Pancreas (tissue), 10 donors: ENCODE measurements at places on chromosomes 11 and 22.

DNA sequence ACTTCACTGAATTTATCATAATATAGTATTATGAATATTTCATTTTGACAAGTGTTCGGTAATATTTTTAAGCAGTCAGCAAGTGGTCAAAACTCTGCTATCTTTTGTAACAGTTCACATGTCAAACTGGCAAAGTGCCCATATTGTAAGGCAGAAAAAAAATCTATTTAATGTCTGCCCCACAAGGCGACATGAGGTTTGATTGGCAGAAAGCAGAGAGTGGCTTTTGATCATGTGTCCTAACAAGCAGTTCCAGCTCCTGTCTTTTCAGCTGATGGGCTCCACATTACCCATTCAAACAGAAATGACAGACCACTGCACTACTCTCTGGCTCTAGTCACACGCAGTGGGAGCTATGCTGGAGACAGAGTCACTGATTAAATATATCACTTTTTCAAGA lies 59.0 kb downstream of the SOX6 start:
- no peak for DNase-seq

- no peak for DNase-seq
Observed at GRCh38 chr11:112789481-112789880, 171.7 kb upstream of the NCAM1 start.

DNA sequence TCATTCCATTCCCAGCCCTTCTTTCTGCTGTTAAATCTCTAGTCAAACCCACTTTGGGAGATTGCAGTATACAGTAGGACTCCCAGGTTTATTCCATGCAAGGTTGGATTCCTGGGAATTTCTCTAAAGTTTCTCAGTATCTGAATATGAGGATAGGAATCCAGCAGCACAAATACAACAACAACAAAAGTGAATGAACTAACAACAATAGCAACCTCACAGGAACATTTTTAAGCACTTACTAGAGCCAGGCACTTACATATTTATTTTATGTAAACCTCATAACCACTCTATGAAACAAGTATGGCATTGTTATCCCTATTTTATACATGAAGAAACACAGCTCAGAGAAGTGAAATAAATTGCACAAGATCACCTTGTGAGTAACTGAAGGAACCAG lies 1.9 kb downstream of the MMP7 start:
- no peak for DNase-seq

GRCh38 chr11:70931430-70931829 lies 320.9 kb downstream of the SHANK2 start:
- DNase-seq = no peak

DNA sequence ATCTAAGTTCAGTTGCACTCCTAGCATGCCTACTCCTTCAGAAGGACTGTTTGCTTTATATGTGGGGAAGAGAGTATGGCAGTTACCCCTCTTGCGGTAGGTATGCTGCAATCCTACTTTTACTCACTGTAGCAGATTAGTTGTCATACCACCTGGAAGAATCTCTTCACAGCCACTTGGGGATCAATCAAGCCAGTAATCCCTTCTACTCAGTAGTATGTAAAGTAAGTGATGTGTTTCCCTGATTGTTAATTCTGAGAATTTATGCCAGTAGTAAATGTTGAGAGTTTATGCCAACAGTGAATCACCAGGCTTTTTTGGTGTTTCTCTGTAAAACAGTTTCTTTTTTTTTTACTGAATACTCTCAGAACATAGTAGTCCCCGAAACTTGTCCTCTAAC lies 34.4 kb downstream of the PRMT3 start:
- DNase-seq = no peak

DNA sequence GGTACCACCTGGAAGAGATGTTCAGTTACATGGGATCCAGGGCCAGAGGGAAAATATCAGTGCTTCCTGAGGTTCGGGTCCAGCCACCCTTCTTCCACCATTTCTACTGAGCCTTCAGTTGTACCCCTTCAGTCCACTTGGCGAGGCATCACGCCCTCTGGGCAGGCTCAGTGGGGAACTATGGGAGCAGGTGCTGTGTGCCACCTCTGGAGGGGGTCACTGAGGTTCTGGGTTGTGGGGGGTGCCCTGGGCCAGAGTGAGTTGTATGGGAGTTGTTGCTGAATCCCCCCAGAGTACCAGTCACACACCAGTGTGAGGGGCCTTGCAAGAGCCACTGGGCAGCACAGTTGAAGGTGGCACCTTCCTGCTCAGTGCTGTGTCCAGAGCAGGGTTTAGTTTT lies 2.7 kb upstream of the SREBF2 start:
- DNase-seq = no peak

DNA sequence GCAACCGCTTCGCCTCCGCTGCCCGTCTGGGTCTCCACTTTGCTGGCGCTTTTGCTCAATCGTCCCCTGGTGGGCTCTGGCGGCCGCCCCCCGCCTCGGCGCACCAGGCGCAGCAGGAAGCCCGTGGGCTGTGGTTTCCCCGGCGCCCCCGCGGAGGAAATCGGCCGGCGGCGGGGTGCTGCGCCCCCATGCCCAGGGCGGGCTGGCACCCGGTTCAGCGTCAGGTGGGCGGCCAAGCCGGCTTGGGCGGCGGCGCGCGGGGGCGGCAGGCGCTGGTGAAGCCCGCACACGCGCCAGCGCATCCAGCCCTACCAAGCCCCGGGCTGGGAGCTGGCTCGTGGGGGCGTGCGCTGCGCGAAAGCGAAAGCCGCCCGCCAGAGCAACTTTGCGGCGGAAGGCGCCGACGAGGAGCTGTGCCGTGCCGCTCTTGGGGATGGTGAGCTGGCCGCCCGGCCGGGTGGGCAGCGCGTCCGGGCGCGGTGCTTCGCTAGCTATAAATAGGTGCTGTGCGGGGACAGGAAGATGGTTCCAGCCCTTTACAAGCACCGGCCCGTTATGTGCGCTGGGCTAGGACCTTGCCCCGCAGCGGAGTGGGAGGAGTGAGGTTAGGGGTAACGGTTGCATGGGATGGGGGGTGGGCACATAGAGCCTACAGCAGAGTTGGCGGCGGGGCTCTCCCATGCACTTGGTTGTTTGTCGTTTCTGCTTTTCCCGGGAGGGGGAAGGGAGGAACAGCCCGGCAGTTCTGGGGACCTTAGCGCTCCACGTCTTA lies 25.0 kb upstream of the SUSD2 start:
- no peak for DNase-seq

DNA sequence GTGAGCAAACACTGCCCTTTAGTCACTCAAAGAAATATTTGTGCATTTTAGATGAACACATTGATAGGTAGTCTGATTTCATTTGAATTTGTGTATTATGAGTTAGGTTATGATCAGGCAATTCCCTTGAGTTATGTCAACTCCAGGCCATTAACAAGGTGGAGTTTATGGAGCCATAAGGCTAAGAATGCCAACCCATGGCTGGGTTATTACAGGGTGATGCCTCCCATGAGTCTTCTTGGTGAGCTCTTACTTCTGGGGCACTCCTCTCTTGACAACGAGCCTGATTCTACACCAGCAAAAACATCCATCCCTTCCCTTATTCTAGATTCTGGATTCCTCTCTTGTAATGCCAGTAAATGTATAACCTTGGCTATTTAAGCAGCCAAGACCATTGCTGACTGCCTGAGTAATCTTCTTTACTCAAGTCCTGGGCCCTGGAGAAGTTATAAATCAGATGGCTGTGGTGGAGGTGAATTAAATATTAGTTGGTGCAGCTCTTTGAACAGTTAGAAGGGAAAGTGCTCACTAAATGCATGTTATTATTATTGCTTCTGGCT lies 645.7 kb upstream of the TENM4 start:
- no peak for DNase-seq

DNA sequence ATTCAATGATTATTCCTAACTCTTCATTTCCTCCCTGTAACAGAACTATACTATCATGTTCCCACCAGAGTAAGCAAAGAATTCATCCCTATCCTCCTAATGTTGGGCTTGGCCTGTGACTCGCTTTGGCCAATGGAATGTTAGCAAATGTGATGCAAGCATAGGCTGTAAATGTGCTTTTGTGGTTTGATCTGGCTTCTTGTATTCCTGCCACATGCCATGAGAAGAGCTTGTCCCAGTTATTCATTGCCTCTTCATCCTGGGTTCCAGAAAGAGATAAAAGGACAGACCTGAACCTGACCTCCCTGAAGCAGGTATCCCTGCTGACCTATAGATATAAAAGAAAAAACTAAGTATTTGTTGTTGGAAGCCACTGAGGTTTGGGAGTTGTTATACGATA lies 51.0 kb downstream of the SYTL2 start:
- DNase-seq = no peak

DNA sequence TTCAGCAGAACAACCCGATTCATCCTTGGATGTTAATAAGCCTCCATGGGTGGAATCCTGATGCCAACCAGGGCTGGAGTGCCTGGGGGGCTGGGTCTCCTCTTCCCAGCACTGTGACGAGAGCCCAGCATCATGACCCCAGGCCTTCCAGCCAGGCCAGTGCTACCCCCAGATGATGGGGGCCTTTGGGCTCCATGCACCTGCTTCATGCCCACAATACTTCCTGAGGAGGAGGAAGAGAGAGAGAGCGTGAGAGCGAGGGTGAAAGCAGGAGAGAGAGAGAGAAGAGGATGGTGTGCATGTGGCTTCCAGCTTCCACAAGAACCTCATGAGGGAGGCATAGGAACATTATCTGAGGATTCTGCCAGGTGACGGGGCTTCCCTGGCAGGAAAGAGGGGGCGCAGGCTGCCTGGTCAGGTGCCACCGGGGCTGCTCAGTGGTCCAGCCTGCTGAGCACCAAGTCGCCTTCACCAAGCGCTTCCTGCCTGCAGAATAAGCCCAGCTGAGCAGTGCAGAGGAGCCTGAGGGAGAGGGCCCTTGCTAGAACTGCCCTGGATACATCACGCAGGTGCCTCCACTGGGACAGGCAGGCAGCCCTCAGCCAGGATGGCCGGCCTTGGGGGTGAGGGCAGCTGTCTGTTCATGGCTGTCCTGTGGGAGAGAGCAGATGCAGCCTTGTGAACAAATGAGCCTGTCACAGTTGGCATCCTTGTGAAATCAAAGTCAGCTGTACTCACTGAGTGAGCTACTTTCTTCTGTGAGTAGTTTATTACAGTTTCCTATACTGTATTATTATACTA lies 243.3 kb upstream of the B3GAT1 start:
- DNase-seq = no peak

DNA sequence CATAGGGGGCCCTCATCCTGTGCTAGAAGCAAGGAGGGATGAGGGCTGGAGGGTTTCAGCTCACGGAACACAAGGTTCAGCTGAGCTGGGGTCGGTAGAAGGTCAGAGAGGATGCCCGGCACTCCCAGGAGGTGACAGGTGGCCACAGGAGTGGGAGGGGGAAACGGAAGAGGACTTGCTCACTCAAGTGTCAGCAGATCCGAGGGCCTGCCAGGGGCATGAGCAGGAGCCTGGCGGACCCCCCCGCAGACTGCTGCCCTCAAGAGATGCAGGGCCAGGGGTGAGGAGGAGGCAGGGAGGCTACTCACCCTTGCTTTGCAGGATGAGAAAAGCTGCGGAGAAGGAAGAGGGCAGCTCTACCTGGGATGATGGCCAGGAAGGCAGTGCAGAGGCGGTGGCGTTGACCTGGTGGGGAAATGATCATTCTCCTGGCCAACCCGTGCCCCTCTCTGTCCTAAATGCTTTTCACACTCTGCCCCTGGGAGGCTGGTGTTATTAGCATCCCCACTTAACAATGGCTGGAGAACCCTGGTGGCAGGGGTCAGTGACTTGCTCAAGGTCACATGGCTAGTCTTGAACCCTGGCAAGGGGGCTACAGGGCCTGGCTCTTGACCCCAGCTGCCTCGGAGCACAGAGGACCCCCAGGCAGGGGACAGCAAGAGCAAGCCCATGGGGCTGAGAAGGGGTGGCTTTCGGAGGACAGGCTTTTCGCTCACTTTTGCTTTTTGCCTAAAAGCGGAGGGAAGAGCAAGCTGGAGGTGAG lies 30.1 kb upstream of the CSNK1E start:
- DNase-seq = no peak

DNA sequence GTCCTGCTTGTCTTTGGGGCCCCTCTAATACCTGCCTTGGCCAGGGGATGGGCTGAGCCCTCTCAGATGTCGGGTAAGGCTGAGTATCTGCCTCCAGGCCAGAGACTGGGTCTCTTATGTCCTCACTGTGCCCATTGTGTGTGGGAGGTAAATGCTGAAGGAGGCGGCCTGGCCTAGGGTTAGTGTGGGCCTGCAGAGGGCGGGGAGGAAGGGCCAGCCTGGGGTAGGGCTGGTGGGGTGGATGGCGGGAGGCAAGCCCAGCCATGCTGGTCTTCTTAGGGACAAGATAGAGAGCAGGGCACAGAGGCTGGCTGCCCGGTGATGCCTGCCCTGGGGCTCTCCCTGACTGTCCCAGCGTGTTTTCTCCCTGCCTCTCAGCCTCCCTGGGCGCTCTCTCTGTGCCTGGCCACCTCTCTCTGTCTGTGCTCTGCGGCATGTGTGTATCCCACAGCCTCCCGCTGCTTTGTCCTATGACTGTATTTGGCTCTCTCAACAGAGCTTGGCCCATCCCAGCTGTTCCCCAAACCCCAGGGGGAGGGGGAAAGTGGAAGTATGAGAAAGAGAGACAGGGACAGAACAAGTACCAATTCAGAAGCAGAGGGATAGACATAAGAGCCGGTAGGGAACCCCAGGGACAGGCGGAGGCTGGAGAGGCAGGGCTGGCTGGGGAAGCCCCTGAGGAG lies 57.0 kb downstream of the PDE2A start:
- DNase-seq = no peak

DNA sequence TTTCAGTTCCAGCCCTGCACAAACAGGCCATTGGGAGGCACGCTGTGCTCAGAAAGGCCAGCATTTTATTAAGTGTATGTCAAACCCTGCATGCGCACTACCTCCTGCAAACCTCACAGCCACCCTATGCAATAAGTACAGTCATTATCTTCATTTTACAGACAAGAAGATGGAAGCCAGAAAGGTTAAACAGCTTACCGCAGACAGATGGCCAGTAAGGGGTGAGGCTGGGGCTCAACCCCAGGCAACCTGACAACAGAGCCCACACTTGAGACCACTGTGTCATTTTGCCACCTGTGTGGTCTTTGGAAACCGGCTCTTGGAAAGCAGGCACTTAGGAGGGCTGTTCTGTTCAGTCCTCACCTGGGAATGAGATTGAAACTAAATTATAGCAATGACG lies 142.3 kb downstream of the NXPE2 start:
- DNase-seq = no peak

DNA sequence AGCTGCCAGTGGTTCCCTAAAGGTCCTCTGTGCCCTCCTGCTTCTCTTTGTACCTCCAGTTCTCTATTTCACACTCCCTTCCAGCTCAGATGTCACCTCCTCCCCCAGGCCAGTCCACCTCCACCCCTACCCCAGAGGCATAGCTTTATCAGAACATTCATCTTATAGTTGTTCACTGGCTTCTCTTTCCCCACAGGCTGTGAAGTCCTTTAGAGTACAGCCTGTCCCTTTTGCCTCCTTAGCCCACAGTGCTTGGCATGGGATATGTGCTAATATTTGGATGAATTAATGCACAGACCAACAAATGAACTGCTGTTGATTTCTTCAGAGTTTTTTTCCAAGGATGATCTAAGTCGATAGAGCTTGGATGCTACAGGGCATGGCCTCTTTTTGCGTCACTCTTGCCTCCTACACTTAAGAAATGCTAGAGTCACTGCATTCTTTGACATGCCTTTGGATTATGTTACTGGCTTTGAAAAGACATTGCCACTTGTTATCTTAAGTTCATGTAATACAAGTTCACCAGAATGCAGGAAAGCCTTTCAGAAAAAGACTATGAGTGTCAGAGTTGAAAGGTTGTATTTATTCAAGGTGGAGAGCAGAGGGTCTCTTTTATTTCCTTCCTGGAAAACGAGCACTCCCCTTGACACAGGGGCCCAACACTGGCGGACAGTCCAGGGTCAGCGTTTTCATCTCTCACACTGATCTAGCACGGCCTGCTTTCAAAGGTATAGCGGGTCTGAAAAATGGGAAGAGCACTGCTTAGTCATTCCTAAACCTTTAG lies 75.7 kb downstream of the PISD start:
- DNase-seq = no peak
